ENCODE measurements at places on chromosomes 5 and 9. TPM values are rescaled to one million over a fixed set of nuclear protein-coding genes. Genes with fewer than 3 reads are reported as not detected.

MSMP gene
- 0.70 TPM for polyA plus RNA-seq

DNA sequence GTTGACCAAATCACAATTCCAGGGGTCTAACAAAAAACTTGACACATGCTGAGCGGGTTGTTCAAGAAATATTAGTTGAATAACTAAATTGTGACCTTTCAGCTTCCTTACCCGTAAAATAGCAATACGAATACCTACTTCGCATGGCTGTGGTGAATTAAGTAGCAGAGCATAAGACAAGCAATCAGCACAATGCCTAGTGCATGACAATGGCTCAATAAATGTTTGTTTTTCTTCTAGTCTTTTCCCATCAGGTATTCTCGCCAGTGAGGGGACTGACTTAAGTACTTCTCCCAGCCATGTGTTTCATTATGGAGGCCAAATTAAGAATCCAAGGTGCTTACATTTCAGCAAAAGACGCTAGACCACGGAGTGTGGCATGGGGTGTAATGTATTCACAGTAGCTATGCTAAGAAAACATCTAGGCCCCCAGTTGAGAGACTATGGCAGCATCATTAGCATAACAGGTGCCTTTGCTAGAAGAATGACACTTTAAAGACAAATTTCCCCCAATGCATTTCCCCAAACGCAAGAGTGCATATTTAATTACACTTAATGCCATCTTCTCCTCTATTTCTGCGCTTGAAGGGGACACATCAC is 145.9 kb downstream of the ASTN2 start:
- DNase-seq: no peak

TMEM252 gene
- 8.4 TPM for polyA plus RNA-seq

- DNase-seq: peak; percentile 4
Observed at GRCh38 chr5:15065091-15065490, 193.5 kb upstream of the ANKH start.

PCDHA9 gene
- 0.06 TPM for polyA plus RNA-seq

POC5 gene
- 12.7 TPM for polyA plus RNA-seq

DNA sequence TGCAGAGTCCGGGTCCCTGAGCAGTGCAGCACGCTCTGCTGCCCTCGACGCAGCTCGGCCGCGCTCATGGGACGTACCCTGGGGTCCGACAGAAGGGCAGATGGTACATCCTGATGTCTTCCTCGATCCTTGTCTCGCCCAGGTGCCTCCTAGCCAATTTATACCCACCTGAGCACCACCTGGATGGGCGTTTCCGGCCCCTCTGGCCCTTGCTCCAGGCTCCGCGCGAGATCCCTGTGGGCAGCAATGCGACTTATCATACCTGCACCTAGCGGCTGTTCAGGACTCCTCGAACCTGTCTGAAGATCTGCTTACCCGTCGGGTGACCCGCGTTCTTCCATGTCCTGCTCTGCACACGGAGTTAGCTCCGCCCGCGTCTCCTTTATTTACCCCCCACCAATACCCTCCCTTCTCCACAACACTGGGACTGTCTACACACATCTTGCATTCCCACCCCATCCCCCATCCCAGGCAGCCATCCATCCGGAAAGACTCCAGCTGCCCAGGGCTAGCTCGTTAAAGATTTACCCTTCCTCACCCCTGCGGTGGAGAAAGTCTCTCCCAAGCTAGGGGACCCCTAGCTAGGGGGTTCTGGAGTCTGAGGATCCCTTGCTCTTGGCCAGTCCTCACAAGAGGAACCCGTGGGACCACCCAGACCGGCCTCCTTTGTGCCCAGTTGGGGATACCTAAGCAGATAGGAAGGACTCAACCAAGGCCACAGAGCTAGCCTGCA is at the start of gene KIF12:
KIF12 (minus strand) TSS at position 357 of the 733 bp plus-strand sequence; CDS start at position 341, 16 bp downstream.
- DNase-seq: peak; percentile 92

- no peak for DNase-seq
Observed at GRCh38 chr5:150024346-150024984, 23.9 kb downstream of the HMGXB3 start.

GRCh38 chr9:131774636-131775035 is 34.8 kb upstream of the RAPGEF1 start:
- DNase-seq: no peak

GRM6 gene
- 0.74 TPM for polyA plus RNA-seq

- no peak for DNase-seq
Observed at GRCh38 chr9:35105571-35106342, 2.8 kb upstream of the STOML2 start.

- DNase-seq: no peak
Observed at GRCh38 chr9:134784577-134785305, 95.9 kb upstream of the FCN2 start.

DNA sequence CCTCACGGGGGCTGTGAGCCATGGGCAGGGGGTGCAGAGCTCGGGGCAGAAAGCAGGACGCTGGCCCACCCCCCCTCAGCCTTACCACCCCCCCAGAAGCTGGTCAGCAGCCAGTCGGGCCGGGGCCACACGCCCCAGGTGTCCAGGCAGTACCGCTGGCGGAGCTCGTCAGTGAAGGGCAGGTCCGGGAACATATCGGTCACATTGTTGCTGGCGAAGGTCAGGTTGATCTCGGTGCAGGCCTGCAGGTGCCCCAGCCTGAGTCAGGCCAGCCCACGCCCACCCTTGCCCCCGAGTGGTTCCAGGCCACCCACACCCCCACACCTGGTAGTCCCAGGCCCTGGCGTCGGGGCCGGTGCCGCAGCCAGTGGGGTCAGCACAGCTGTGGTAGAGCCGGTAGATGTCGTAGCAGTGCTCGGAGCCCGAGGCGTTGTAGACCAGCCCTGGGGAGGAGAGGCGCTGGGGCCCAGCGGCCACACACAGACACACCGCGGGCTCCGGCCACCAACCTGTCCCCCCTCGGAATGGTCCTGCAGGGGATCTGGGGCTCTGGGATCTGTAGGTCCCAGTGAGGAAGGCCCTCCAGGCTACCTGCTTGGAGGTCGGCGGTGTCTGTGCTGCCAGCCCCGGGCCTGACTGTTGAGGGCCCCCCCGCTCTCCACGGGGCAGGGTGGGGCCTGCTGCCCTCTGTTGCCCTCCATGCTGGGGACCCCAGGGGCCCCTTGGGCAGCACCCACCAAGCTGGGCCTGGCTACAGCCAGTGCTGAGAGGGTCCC is 2.6 kb downstream of the DPP7 start:
- no peak for DNase-seq

GRCh38 chr9:72477930-72478518 is 43.4 kb upstream of the TMC1 start:
- DNase-seq: no peak

- no peak for DNase-seq
Observed at GRCh38 chr5:139926797-139927503, 116.1 kb downstream of the NRG2 start.

CD180 gene
- polyA plus RNA-seq: 0.97 TPM

PALM2AKAP2 gene
- 11.3 TPM for polyA plus RNA-seq

DNA sequence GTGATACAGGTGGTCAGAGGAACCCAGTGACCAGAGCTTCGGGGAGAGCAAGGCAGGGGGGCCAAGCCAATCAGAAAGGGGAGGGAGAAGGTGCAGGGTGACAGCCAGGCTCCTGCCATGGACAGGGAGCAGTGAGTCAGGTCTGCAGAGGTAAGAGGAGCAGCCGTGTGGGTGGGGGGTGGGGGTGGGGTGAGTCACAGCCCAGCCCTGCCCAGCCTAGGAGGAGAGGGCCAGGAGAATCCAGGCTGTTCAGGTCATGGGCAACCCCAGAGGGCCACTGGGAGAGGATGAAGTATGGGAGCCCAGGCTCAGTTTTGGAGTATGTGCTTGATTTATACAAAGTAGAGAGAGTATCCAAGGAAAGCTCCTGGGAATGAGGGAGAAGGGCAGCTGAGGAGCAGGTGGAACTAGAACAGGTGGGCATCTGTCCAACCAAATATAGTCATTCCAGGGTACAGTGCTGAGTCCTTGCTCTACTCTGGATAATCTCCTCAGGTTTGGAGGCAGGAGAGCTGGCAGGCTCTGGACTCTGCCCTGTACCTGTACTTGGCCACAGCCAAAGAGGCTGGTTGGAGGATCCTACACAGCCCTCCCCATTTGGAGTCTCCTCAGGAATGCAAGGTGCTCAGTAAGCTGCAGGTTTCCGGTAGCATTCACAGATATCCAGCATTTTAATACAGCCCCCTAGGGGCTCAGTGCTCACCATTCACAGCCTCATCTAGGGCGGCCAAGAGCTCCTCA is 1.6 kb downstream of the HBEGF start:
- DNase-seq: no peak

- no peak for DNase-seq
Observed at GRCh38 chr9:38313421-38313820, 79.1 kb upstream of the ALDH1B1 start.

SCGB3A2 gene
- 0.48 TPM for polyA plus RNA-seq

NTMT1 gene
- polyA plus RNA-seq: 36.0 TPM

- peak; percentile 76 for DNase-seq
Observed at GRCh38 chr5:78527054-78527859, 121.3 kb downstream of the LHFPL2 start.

- no peak for DNase-seq
Observed at GRCh38 chr5:176771102-176771845, 39.1 kb upstream of the UNC5A start.

TAF11L5 gene
- not detected for polyA plus RNA-seq

DNA sequence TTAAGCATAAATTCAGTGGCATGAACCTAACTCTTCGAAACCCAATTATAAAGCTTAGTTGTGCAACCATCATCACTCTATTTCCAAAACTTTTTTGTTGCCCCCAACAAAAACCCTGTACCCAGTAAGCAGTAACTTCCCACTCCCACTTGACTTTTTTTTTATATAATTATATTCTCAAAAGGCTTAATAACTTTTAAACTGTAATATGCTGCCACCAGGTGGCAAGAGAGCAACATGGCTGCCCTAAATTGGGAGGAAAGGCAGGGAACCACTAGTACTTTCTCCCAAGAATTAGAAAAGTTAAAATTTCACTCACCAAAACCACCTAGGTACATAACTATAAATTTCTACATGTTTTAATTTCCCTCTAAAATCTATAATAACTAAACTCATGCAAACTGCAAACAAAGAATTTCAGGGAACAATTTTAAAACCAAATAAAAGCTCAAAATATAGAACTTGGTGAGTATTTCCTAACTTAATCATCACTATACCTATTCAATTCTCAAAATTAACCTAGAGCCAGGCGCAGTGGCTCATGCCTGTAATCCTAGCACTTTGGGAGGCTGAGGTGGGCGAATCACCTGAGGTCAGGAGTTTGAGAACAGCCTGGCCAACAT is 50.2 kb upstream of the RNF38 start:
- no peak for DNase-seq

- DNase-seq: no peak
Observed at GRCh38 chr5:135955525-135955924, 742 bp upstream of the LECT2 start.

DNA sequence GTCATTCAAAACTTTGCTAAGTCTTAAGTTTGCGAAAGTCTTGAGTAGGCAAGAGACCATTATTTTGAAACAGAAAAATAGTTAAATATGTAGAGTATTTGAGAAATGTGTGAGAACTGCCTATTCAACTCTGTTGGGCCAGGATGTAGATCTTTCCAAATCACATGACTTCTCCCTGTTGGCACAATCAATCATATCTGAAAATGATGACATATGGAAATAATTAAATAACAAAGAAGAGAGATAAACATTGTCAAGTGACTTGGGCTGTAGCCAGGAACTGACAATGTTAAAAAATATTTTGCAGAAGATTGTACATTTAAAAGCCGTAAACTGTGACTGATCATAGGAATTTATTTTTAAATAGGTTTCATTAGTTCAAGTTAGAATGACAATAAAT is 104.6 kb upstream of the IL6ST start:
- peak; percentile 23 for DNase-seq

DNA sequence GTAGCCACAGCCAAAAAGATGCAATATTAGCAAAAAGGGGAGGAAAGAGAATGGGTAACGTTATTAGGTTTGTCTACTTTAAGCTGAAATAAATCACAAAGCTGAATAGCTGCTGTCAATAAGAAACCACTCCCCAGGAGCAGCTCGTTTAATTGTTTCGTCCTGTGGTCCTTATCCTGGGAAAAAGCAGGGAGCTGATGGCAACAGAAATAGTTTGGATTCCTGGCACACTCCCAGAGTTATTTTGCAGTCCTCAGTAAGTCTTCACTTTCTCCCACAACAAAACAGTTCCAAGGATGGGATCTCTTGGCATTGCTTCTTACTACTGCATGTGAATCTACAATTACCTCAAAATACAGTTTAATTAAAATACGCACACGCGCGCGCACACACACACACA is 28.8 kb downstream of the FRMD3 start:
- DNase-seq: no peak

DNA sequence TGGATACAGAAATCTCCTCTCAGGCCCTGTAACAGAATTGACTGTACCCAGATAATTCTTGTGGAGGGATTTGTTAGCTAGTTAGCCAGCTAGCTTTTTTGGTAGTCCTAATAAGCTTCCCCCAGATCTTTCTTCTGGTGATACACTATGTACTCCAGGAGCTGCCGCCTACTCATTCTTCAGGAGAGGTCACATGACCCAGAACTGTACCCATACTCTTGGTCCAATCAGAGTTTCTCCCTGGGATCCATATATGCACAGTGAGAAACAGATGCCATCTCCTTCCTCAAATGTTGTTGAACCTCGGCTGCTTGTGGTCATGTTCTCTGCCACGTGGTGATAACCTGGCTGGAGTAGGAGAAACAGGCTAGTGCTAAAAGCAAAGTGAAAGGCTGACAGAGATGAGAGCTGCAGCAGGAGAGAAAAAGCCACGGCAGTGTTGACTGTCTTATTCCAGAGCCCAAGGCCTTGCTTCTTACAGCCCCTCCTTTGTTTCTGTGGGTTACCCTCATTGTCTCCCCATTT is 123.0 kb upstream of the RFX3 start:
- no peak for DNase-seq

KIF27 gene
- polyA plus RNA-seq: 20.3 TPM

GRCh38 chr5:103057208-103058130 is 62.5 kb downstream of the GIN1 start:
- DNase-seq: no peak

DNA sequence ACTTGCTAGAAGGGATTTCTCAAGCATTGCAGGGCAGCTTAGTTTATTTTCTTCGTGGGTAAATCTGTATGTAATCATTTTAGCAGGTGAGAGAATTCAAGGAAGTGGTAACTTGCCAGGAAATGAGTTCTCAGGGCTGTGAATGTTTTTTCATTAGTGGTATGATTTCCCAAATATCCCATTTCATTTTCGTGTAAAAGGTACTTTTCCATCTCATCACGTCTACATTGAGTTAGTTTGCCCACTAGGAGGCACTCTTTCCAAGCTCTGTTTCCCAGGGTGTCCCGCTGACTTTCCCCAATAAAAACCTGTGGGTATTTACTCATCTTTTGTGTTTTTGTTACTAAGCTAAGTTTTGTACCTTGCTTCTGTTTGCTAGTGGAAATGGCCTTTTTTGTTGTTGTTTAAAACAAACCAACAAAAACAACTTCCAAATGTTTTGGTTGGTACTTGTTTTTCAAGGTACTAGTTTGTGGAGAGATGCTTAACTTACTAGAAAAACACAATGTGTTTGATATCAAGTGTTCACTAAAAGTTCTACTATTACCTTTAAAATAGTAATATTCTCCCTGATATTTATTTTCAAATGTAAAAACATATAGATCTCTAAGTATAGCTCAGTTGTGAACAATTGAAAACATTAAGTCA is 373.6 kb downstream of the ADGRV1 start:
- peak; percentile 65 for DNase-seq

Measured in renal pelvis (tissue), 12 donors.